ENCODE measurements at places on chromosomes 11 and 22.
A peak's percentile ranks its signal among the peaks of the same experiment; 100 is the strongest.

- DNase-seq = no peak
Measured at GRCh38 chr11:128747728-128748148, 53.9 kb downstream of the FLI1 start.

DNA sequence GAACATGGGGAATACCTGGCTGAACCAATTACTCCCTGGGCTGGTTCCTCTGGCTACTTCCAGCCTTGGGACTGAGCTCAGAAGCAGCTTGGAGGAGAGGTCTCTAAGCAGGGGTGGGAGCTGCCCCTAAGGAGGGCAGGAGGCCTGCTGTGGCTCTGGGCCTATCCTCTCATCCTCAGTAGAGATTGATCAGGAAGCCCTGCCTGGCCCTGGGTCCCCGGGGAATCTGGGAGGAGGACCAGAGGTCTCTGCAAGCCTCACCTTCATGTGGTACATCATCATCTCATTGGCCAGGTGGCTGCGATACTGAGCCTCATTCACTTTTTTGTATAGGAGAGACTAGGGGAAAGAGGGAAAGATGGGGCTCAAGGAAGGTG is 91.1 kb downstream of the PDE2A start:
- DNase-seq = no peak

- no peak for DNase-seq
Measured at GRCh38 chr22:28187612-28188011, 268.6 kb upstream of the PITPNB start.

DNA sequence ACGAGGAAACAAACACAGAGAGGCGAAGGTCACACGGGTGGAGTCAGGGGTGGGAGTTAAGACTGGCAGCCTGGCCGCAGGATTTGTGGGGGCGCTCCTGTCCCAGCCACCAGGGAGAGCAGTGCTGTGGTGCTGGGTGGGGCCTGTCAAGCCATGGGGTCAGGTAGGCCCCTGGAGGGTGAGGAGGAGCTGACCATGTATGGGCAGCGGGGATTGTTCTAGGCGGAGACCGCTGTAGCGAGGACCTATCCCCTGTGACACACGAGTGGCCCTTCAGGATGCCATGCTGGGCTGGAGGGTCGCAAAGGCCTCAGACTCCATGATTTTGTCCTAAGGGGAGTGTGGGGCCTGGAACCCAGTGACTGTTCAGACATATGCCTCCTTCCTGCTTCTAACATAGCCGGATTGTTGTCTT is 1.6 kb upstream of the RPS19BP1 start:
- no peak for DNase-seq

DNA sequence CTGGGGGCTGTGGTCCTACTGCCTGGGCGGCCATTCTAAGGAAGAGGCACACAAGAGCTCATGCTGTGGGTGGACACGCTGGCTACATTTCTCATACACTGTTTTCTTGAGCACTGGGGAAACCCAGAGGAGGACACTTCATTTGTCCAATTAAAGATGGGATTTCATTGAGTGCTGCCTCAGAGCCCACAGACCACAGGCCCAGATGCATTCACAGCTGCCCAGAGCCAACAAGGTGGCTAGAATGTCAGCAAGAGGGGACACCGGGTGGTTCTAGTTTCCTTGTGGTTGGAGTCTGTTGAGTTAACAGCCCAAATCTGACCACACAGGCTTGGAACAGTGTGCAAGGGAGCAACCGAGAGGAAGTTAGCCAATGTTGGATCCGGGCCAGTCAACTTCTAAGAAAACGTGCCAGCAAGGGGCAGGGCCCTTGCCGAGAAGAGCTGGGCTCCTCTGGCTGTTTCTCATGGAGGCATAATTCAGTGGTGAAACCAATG is 35.0 kb upstream of the SORL1 start:
- DNase-seq = peak; percentile 90

DNA sequence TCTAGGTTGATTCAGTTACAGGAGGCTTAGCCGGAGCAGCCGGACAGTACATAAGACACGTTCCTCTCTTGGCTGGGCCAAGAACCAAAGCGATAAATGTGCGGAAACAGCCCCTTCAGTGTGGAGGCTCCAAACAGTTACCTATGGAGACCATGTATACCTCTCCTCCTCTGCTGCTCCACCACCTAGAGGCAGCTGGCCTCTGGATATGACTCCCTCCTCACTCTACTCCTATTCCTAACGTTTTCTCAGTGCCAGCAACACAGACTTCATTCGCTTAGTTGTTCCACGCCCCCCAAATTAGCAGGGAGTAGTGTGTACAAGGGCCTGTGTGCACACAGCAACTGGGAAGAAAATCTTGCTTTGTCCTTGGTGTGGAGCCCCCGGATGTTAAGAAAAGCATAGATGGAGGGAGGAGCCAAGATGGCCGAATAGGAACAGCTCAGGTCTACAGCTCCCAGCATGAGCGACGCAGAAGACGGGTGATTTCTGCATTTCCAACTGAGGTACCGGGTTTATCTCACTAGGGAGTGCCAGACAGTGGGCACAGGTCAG is 362.3 kb upstream of the KIRREL3 start:
- DNase-seq = no peak

DNA sequence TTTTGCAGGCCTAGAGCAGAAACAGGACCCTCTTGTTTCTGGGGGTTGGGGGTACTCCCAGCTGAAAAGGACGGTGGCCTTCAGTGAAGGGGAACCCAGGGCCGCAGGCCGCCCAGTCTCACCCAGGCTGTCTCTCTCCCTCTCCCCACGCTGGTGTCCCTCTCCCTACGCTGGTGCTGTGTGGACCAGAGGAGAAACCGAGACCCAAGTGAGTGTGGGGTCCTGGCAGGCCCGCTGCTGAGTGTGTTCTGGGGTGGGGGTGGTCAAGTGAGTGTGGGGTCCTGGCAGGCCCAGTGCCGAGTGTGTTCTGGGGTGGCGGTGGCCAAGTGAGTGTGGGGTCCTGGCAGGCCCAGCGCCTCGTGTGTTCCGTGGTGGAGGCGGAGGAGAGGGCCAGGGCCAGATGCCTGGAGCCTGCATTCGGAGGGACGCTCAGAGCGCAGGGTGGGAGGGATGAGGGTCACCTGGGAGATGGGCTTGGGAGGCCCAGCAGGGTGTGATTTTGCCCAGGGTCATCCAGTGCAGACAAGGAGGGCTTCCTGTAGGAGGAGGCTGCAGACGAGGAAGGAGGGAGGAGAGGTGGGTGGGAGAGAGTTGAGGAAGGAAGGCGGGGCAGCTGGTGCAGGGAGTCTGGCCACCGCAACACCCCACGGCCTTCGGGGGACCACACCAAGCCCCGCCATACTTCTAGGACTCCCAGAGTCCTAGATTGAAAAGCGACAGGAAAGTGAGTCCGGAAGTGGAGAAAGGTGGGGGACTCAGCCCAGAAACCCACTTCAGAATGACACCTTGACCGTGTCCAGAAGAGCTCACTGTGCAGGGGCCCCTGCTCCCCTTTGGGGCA is 10.3 kb downstream of the TNNT3 start:
- no peak for DNase-seq

- no peak for DNase-seq
Measured at GRCh38 chr11:125036933-125037332, 26.2 kb upstream of the SLC37A2 start.

GRCh38 chr11:74672956-74673692 is 58.1 kb downstream of the CHRDL2 start:
- peak; percentile 87 for DNase-seq

DNA sequence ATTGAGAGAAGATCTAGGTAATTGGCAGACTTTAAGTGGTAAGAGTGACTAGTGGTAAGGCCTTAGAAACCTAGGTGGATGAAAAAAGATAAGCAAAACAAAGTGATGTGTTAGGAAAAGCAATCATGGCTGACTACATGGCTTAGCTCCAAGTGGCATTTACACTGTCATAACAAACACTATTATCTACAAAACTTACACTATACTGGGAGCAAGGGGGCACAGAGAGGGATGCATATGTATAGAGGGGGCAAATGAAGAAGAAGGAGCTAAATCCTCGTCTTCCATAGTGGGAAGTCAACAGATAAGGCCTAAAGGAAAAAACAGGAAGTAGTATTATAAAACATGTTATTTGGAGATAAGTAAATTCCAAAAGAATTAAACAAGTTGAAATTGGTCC is 32.5 kb downstream of the ADORA2A start:
- DNase-seq = no peak

DNA sequence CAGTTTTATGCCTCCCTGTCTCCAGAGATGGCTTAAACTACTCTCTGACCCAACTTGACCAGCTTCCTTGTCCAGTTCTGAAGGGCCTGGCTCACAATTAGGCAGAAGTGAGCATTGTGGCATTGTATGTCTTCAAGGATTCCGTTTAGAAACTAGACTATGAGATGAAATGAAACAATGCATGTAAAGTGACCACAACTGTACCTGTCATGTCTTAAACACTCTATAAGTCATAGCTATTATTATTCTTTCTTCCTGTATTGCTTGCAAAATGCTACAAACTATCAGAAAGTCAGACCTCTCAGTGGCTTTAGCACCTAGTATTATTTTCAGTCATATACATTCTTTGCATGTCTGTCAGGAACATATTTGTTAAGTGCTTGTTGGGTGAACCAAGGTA is 127.9 kb upstream of the MTMR2 start:
- no peak for DNase-seq

DNA sequence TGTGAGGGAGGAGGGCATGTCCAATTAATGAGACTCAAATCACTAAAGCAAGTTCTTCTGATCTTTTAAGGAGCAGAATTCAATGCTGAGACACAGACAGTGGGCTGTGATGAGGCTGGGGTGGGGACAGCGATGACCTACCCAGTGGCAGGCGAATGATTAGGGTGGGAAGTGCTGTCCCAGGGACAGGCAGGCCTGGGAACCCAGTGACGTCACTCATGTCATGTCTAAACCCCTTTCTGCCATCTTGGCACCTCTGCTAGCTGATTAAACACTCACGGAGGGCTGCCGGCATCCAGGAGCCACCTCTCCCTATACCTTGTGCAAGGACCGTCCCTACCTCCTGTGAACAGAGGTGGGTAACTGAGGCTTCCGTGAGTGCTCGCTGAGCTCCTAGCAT is 1235.2 kb downstream of the TBC1D22A start:
- no peak for DNase-seq

- DNase-seq = no peak
Measured at GRCh38 chr11:78009062-78009461, 14.0 kb downstream of the KCTD14 start.

- no peak for DNase-seq
Measured at GRCh38 chr11:45051621-45052020, 94.8 kb upstream of the PRDM11 start.

- no peak for DNase-seq
Measured at GRCh38 chr11:127866109-127866508, 721.2 kb downstream of the ETS1 start.

GRCh38 chr22:17773606-17774205 is 563 bp downstream of the BID start:
- DNase-seq = peak; percentile 25

GRCh38 chr11:32210556-32210955 is 119.7 kb downstream of the RCN1 start:
- no peak for DNase-seq

- DNase-seq = no peak
Measured at GRCh38 chr11:25775603-25776002, 556.3 kb upstream of the ANO3 start.

DNA sequence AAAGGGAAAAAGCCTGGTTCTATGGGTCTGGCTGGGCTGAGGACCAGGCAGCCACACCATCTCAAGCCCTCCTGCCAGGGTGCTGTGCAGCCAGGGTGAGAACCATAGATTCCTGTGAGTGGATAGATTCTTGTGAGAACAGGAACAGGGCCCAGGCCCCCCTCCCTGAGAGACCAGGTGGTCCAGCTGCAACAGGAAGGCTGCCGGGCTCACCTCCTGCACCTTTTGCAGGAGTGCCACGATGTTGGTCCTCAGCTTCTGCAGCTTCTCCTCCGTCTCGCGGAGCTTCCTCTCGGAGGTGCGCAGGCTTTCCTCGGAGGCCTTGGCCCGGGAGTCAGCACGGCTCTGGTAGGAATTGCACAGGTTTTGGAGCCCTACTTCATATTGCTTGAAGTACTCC is 40.8 kb downstream of the MORC2 start:
- DNase-seq = no peak

DNA sequence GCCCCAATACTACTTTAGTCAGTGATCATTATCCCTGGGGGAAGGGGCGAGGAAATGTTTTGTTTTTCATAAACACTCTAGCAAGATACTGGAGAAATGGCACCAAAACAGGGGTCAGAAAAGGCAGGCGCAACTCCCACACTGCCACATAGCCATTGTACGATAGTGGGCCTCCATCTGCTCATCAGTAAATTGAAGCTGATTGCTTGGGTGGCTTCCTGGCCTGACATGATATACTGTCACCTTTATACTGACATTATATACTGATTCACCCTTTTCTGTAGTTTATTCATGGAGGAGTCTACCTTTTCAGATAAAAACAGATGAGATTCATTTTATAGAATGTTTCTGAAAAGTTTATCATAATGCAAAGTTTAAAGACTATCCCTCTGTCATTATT is 51.6 kb upstream of the CCDC34 start:
- no peak for DNase-seq

DNA sequence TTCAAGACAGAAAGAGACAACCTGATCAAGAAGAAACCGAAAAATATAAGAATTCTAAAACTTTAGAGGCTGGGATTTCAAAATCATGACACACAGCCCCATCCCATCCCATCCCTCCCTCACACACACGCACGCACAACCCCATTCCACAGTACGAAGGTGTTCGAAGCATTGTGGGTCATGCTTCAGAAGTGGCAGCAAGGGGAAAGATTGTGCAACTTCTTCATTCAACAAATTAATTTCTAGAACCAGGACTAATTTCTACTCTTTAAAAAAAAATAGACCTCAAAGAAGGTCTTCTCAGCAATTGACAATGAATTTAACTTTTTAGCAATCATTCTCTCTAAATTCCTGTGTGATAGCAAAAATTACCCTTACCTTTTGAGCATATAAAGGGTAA is 867 bp downstream of the SPA17 start:
- no peak for DNase-seq

- peak; percentile 79 for DNase-seq
Measured at GRCh38 chr11:57476757-57477506, 16.6 kb downstream of the RTN4RL2 start.

DNA sequence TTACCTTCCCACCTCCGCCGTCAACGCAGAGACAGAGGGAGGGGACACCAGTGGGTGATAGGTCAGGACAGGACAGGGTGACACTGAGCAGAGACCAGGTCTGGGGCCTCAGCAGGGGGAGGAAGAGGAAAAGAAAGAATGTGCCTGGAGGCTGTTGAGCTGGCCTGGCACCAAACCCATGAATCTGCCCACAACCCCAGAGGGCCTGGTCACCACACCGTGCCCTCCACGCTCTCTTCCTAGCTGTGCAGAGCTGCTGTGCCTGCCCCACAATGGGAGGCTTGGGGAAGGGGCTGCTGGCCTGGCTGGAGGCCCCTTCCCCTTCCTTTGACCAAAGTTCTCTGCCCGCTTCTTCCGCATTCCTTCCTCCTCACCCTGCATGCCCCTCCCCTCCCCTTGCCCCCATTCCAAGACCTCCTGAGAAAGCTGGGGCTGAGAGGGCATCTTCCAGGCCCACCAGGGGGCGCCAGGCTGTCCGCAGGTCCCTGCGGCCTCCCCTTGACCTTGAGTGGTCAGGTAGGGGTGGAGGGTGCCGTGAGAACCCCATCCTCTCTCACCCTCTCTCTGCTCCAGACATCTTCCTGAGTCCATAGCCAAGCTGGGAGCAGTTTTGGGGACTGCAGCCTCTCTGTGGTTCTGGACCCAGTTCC is 11.0 kb upstream of the CACNA1I start:
- DNase-seq = peak; percentile 81

- no peak for DNase-seq
Measured at GRCh38 chr22:44914026-44914721, 95.6 kb downstream of the PHF21B start.

All from PC-9 (cell line).